ENCODE measurements at places on chromosomes 7 and 10.

GRCh38 chr7:141410353-141411000, 140.7 kb upstream of the AGK start:
- DNase-seq = no peak

GRCh38 chr7:48285373-48285772, 114.1 kb downstream of the ABCA13 start:
- no peak for DNase-seq

- DNase-seq = no peak
Measured at GRCh38 chr10:7998831-7999230, 55.7 kb upstream of the GATA3 start.

DNA sequence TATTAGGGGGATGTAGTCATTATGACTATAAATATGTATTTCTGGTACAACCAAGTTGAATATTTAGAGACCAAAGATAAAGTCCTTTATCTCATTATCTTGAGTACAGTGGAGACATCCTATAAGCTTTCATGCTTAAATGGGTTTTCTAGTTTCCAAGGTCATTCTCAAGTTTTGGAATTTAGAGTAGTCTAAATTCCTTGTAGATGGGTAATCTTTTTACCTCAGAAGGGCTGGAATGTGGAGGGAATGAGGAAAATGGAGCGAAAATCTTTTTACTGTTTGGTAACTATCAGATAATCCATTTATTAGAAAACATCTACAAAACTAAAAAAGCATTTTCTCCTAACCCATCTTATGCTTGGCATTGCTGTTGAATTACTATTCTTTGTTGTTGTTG, 181.3 kb downstream of the RNF133 start:
- no peak for DNase-seq

DNA sequence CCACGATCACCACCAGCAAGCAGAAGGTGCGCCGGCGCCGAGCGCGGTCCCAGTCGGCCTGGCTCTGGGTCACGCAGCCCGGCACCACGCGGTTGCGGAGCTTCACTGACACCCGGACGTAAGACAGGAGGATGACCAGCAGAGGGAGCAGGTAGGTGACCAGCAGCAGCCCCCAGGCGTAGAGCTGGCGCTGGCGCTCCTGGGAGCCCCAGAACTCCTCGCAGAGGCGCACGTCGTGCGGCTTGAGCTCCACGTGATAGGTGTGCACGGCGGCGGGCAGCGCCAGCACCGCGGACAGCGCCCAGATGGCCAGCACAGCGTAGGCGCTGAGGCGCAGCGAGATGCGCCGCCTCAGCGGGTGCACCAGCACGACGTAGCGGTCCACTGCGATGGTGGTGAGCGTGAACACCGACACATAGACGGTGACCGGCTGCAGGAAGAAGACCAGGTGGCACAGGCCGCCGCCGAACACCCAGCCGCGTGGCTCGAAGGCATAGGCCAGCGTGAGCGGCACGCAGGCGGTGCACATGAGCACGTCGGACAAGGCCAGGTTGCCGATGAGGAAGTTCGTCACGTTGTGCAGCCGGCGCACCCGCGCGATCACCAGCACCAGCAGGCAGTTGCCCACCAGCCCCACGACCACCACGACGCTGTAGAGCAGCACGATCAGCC, 920 bp downstream of the PRLHR start:
- peak; percentile 11 for DNase-seq

DNA sequence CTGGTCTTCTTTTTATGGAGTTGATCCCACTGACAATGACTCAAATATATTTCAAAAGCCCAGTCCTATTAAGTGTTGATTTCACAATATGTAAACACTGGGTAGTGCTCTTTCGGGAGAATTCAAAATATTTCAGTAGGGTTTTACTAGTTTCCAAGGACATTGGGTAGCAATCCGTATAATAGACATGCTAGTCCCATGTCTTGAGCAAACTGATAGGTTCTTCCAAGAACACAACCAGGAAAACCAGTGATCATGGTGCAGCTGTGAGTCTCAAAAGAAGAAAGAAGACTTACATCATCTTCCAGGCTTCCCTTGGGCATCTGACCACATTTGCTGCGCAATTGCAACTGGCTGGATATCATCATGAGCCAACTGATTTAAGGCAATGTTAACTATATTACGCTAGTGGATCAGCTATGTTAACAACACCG, 59.3 kb upstream of the APBB1IP start:
- no peak for DNase-seq

- DNase-seq = no peak
Measured at GRCh38 chr7:19585761-19586160, 123.1 kb downstream of the POLR1F start.

DNA sequence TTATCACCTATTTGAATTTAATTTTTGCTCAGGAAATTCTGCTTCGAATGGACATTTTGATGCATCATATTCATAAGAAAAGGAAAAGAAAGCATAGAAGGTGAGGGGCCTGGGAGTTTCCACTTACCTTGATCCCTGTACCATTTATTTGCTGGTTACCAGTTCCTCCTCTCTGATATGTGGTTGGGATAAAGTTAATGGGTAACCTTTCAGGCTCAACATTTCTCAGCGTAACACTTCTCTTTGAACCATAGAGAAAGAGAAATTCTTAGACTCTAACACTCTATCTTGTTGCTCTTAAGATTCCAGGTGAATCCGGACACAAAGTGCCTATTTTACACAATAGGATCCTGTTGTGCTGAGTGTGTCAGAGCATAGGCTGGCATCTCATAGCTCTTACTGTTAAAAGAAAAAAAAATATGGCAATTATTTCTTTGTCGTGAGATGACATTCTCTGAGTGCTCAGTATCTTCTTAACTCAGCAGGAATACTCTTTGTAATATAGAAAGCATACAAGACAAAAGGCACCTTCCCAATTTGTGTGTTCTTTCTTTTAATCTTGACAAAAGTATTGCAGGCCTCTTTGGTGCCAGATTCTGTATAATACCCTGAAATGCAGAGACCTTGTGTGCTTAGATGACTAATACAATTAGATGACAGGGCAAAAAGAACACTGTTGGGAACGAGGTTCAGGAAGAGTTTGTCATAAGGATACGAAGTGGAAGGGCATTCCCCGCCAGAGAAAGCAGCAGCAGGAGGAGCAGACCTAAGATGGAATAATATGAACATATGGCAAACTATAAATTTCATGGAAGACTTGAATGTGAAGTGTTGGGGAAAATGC, 689.6 kb downstream of the NRG3 start:
- no peak for DNase-seq

GRCh38 chr7:7476381-7476780, 59.3 kb downstream of the COL28A1 start:
- DNase-seq = no peak

DNA sequence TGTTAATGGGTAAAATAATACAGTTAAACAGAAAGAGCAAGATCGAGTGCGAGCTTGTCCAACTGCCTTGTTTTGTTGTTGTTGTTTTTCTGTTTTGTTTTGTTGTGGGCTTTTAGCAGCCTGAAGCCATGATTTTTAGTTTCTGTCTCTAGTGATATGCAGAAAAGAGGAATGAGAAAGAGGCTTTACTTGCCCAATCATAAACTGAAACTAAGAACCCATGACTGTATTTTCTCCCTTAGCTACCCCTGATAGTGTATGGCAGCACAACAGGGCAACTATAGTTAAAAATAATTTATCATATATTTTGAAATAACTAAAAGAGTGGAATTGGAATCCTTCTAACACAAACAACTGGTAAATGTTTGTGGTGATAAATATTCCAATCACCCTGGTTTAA, 493.9 kb downstream of the GLRX3 start:
- DNase-seq = no peak

DNA sequence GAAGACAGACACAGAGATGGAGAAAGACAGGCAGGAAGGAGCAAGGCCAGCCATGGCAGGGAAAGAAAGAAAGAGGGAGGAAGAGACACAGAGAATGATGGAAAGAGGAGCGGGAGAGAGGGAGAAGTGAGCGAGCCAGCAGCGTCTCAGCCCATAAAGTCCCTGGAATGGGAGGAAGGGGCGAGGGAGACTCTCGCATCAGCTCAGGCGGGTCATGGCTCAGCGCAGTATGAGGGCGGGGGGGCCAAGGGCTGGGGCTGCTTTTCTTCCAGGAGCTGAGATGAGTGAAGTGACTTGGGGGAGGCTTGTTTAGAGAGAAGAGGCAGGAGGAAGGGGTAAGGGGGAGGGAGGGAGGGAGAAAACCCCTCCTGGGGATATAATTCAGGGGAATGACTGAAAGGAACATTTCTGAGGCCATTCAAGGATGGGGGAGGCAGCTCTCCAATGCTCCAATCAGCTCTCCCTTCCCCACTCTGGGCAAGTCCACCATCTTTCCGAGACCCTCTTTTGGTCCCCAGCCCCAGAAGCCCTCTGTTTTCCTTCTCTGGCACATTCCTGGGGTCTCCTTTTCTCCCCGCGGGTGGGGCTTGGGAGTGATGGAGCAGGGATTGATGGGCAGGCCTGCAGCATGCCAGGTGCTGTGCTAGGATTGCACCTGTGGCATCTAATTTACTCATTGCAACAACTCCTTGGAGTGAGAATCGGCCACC, 87.9 kb downstream of the HIF1AN start:
- no peak for DNase-seq

GRCh38 chr7:125857606-125858005, 928.0 kb upstream of the POT1 start:
- no peak for DNase-seq

DNA sequence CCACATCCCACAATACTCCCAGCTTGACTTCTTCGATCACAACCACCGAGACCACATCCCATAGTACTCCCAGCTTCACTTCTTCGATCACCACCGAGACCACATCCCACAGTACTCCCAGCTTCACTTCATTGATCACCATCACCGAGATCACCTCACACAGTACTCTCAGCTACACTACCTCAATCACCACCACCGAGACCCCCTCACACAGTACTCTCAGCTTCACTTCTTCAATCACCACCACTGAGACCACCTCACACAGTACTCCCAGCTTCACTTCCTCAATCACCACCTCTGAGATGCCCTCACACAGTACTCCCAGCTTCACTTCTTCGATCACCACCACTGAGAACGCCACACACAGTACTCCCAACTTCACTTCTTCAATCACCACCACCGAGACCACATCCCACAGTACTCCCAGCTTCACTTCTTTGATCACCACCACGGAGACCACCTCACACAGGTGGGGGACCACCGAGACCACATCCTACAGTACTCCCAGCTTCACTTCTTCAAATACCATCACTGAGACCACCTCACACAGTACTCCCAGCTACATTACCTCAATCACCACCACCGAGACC, 8.6 kb downstream of the MUC3A start:
- DNase-seq = no peak

- no peak for DNase-seq
Measured at GRCh38 chr10:48520184-48520506, 84.7 kb downstream of the ARHGAP22 start.

DNA sequence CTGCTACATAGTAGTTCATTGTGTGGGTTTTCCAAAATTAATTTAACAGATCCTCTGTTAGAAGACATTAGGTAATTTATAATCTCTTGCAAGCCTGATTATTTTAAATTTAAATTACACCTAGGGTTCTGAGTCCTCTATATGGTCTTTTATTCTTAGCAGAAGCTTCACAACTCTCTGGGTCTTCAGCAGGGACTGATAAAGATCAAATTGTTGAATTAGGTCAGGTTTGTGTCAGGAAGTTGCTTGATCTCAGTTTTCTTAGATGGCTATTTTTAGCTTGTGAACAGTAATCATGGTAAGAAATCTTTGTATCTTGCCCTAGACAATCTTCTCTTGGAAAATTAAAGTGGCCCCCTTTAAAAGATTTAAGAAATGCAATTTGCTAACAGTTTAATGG, 183.1 kb upstream of the HDAC9 start:
- DNase-seq = no peak

- DNase-seq = no peak
Measured at GRCh38 chr10:3424111-3424851, 251.7 kb upstream of the PITRM1 start.

- no peak for DNase-seq
Measured at GRCh38 chr7:1361016-1361755, 98.1 kb downstream of the MICALL2 start.

Data from activated T-helper 2 cell treated with anti-CD3 and anti-CD28 coated beads, Interferon-gamma antibody, Interleukin-2, Interleukin-4, amounts not matched to agents 10 μg/mL and 5 μg/mL and 100 μg/mL, durations not matched to agents 14 hours and 24 hours and 36 hours (primary cell).